Prostate gland (tissue), 2 donors: ENCODE measurements at places on chromosomes 1 and 21. TPM values are rescaled to one million over a fixed set of nuclear protein-coding genes. Genes with fewer than 3 reads are reported as not detected.
A peak's percentile ranks its signal among the peaks of the same experiment; 100 is the strongest.

DNA sequence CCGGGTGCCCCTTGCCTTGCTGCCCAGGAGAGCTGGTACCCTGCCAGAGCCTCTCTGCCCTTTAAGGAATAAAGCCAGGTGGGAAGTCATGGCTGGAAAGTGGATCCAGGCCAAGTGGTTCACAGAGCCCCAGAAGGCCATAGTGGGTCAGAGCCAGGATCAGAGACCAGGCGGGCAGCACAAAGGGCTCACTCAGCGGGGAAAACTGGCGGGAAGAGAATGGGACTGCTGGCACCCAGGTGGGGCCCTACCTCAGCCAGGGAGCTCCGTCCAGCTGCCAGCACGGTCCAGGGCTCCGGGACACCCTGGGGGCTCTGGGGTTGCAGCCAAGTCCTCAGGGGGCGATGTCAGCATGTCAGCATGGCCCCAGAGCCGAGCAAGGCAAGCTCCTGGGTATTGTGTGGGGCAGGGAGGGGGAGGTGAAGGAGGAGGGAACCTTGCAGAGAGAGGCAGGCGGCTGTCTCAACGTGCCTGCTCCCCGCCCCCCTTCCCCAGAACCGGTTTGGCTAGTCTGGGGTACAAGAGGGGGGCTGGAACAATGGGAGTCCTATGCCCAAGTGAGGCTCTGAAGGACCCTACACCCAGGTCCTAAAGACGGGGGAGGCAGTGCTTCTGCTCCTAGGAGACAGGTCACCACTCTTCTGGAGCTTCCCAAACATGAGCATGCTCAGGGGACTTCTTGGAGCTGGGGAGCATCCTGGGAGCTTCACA, at the start of gene ARHGEF19:
Gene ARHGEF19, minus strand, starts transcription at position 402 of the 711 bp plus-strand sequence. CDS start 3,598 bp downstream, outside the sequence.
- peak; percentile 80 for DNase-seq

GRCh38 chr1:82161700-82162141, 361.0 kb downstream of the ADGRL2 start:
- peak; percentile 56 for DNase-seq

- DNase-seq, result no peak
Observed at GRCh38 chr1:63913533-63913932, 139.7 kb downstream of the ROR1 start.

GRCh38 chr1:116814926-116815723, 60.9 kb downstream of the CD2 start:
- no peak for DNase-seq

- no peak for DNase-seq
Observed at GRCh38 chr1:20143734-20144565, 4.8 kb downstream of the PLA2G2F start.

DNA sequence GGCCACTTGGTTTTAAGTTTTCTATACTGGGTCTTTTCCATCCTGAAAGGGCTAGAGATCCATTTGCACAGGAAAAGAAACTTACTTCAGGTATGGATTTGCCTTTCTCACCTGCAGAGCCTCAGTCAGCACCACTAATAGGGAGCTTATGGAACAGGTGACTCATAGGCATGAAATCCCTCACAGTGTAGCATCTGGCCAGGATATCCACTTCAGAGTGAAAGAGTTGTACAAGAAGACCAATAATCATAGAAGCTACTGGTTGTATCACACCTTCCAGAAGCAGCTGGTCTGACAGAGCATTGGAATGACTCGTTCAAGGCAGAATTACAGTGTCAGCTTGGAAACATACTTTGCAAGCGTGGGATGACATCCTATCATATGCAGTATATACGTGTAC, 26.3 kb upstream of the SYT14 start:
- DNase-seq, result no peak

DNA sequence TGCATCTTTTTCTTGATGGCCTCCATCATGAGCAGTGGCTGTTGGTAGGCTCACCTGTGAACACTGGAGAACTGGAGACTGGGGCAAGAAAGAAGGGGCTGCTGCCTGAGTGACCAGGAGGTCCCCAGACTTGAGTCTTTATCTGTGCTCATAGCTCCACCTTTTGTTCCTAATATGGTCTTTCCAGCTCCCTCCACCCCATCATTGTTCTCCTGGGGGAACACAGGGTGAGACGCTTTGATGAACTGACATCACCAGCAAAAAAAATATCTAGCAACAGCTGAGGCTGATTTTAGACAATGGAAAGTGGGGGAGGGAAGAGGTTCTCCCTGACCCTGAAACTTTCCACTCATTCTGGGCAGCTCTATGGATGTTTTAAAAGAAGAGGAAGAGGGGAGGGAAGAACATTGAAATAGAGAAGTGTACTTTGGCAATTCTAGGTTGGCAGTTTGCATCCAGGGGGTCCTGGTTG, at the start of gene TPM3:
Gene TPM3, minus strand, starts transcription at position 111 of the 472 bp plus-strand sequence. Its CDS starts 82 bp downstream, at position 29.
- DNase-seq, result no peak

The RPS6KA1 gene
- total RNA-seq, result 87.5 TPM
